Progenitor cell of endocrine pancreas (in vitro differentiated cells): ENCODE measurements at places on chromosomes 11 and 22.
A peak's percentile ranks its signal among the peaks of the same experiment; 100 is the strongest.

GRCh38 chr11:91173701-91174100, 950.9 kb upstream of the CHORDC1 start:
- no peak for DNase-seq

GRCh38 chr11:82828472-82828871, 71.8 kb downstream of the PRCP start:
- DNase-seq, result no peak

DNA sequence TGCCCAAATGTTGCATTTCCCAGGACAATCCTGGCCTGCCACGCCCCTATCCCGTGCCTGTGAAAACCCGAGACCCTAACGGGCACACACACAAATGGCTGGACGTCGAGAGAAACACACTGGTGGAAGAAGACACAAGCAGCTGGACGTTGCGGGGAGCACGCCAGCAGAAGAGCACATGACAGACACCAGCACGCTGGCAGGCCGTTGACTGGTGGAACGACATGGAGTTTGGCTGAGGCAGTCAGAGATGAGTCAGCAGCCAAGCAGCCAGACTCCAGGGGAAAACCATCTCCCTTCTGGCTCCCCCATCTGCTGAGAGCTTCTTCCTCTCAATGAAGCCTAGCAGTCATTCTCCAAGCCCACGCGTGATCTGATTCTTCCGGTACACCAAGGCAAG, 606.7 kb upstream of the LRRC4C start:
- no peak for DNase-seq

DNA sequence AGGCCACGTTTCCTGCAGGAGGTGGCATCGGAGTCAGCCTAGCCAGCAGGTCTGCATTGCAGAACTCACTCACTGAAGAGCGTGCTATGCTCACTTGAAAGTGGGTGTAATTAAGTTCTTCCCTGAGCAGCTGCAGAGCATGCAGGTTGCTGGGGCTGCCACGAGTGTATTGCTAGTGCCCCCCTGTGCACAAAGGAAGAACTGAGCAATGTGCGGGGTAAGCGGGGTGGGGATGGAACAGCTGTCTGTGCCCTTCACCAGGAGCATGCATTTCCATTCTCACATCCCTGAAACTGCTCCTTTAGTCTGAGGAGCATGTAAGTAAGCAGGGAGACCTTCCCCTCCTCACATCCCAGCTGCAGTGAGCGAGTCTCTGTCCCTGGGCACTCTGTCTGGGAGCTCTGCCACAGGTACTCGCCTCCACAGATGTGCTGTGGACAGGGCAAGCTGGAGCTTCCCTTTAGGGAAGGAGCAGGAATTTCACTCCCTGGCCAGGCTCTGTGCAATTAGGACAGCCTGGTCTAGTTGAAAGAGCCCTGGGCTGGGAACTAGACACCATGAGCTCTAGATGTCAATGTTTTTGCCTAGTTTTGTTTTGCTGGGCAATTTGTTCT, 1031.8 kb downstream of the NTM start:
- peak; percentile 13 for DNase-seq

DNA sequence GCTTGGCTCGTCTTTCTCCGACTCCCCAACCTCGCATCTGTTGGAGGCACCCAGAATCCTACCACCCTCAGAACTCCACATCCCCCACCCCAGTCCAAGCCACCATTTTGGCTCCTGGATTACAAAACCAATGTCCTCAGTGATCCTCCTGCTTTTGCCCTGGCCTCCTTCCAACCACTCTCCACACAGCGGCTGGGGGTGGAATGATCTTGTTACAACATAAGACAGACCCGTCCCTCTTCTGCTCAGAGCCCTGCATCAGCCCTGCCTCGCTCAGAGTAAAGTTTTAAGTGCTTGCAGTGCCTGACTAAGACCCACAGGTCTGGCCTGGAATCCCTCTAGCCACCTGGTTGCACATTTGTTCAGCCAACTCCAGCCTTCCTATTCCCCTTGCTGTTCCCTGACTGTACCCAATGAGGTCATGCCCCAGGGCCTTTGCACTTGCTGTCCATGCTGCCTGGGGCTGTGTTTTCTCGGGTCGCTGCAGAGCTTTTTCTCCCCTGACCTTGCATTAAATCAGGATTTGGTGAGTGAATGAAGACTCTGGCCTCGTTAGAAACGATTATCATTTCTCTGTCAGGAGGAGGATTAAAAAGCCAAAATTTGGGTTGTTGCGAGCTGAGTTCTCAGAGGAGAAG, 67.3 kb downstream of the IGF2 start:
- DNase-seq, result no peak

DNA sequence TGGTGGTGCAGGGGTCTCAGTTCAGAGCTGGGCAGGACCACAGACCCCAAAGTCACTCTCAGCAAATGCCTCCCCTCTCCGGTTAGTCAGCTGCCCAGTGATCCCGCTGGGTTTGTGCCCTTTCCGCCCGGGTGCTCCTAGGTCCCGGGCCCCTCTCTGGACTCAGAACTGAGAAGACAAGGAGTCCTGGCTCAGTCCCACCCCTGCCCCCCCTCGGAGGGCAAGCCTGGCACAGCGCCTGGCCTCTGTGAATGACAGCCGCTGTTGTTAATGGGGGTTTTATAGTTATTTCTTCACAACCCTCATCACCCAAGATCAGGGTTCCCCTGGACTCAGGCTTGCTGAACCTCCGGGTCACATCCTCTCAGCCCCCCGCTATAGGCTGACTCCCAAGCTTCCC, 47.6 kb downstream of the ELFN2 start:
- no peak for DNase-seq

DNA sequence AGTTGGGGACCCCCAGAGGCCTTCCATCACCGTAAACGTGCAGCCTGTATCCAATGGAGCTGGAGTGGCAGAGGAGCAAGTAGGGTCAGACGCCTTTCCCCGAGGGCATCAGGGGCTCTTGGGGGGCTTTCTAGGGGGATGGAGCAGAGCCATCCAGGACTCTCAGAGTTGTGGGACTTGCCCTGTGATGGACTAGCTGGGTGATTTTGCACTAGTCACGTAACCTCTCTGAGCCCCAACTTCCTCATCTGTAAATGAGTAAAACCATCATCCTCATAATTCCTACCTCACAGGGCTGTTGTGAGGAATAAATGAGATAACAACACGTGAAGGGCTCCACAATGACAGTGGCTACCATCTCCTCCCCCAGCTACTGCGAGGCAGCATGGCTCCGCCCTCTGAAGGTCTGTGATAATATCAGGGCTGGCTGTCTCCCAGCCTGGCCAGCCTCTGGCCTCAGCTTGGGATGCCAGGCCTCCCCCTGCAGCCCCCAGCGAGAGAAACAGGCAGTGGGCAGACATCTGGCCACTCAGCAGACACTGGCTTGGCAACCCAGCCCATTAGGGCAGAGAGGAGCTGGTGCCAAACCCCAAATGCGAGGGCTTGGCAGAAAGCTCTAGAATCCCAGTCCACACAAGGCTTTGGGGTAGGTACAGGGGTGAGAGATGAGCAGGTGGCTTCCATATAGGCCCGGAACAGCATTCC, 6.7 kb downstream of the USP2 start:
- no peak for DNase-seq

- DNase-seq, result no peak
Observed at GRCh38 chr22:45970705-45971407, 6.1 kb downstream of the WNT7B start.

DNA sequence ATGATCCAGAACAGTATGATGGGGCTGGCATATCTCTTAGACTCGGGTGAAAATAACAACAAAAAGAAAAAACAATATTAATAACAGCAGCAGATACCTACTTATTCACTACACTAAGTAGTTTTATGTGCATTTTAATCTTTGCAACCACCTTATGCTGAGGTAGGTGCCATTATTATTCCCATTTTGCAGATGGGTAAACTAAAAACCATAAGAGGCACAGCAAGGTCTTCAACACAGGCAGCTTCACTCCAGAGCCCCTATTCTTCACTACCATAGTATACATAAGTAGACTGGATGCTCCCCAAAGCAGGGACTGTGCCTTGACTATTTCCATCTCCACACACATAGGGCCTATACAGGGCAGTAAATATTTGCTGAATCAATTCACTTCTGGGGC, 41.0 kb downstream of the CLPB start:
- DNase-seq, result no peak

DNA sequence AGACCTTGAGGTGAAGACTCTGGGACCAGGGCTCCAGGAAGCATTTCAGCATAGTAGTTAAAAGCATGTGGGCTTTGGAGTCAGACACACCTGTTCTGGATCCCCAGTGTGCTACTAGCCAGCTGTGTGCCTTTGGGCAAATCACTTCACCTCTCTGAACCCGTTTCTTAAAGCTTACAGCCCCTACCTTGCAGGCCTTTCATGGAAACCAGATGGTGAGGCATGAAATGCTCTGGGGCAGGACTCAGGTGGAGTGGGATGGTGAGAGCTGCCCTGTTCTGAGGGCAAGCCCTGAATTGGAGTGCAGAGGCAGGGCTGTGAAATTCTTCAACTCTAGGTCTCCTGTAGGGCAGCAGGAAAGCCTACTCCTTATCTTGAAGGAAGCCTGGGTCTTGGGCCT, 10.5 kb downstream of the UCP2 start:
- no peak for DNase-seq

- DNase-seq, result no peak
Observed at GRCh38 chr22:44019846-44020245, 4.3 kb upstream of the PARVB start.

DNA sequence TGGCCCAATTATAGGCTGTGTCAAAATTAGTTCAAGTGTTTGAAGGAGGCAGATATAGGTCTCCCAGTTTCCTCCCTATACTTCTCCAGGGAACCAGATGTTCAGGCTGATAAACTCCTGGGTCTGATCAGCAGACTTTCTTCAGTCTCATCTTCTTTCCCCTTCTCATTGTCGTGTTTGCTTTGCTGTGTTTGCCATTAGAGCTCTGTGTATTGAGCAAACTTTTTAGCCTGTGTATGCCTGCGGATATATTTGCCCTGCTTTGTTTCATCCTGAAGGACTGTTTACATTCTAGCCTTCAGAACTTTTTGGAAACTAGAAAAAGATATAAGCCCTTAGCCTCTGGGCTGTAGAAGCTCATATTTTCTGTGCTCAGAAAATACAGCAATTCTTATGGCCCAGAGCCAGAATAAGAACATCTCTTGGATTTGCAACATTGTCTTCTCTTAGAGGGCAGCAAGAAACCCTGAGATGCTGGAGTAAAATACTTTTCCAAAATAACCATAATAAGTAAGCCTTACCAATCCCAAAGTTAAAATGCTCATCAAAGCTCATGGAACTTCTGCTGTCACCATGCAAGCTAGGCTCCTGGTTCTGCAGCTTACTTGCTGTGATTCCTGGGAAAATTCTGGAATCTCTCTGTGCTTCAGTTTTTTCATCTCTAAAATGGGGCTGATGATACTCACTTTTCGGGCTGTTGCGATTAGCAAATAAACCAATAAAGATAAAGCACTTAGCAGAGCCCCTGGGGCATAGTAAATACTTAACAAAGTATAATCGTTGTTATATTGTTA, 34.1 kb upstream of the ME3 start:
- DNase-seq, result no peak

DNA sequence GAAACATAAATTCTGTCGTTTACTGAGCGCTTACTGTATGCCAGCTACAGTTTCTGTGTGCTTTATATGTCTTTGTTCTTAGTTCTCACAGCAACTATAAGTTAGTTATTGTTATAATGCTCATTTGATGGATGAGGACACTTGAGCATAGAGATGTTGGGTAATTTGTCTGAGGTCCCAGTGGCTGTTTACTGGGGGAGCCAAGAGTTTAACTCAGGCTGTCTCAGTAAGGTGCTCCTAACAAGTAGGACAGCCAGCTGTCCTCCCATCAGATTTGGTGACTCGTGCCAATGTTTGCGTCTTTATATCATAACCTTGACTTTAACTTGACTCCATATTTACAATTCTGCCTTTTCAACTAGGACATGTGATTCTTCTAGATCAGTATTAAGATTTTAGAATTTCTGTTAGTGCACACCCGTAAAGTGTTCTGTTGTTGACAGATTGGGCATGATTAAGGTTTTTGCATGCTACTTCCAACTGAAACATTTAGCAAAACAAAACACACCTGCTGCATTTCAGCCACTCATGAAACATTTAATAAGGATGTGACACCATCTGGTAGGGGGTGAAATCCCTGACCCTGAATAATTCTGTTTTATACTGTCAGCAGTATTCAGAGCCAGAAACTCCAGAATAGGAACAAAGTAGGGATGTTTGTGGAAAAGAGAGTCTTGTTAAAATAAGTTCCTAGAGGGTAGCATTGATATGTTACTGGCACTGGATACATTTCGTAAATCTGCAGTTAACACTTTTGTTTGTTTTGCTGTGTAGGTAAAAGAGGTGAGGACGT, 1.9 kb downstream of the REXO2 start:
- DNase-seq, result no peak

- DNase-seq, result no peak
Observed at GRCh38 chr11:78699609-78700135, 125.0 kb upstream of the NARS2 start.

DNA sequence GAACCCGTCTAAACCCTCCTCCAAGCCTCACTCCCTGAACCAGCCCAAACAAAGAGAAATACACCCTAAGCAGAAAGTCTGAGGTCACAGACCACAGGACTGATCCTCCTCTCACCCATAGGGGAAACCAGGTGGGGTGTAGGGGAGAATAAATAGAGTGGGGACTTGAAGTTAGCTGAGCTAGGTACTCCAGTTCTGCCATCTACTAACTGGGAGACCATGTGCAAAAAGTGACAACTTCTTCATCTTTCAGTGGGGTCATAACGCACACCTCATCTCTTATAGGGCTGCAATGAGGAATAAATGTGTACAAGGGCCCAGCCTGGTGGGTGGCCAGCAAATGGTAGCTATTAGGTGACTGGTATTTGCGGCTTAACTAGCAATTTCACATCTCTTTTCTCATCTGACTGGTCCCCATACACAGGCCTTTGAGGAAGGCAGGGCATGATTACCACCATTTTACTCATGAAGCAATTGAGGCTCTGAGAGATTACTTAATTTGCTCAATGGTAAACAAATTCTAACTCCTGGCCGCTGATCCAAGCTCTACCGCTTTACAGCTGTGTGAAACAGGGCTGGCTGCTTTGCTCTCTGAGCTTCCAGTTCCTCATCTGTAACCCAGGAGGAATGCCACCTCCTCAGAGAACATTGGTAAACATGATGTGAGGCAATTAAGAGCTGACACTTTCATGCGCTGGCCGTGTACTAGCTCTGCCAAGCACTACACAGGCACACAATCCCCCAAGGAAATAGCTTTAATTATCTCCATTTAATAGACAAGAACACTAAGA, 16.6 kb downstream of the TBC1D10A start:
- no peak for DNase-seq

- DNase-seq, result no peak
Observed at GRCh38 chr11:61065955-61066638, 36.2 kb upstream of the CD5 start.
